ENCODE measurements at places on chromosomes 1 and 21.

DNA sequence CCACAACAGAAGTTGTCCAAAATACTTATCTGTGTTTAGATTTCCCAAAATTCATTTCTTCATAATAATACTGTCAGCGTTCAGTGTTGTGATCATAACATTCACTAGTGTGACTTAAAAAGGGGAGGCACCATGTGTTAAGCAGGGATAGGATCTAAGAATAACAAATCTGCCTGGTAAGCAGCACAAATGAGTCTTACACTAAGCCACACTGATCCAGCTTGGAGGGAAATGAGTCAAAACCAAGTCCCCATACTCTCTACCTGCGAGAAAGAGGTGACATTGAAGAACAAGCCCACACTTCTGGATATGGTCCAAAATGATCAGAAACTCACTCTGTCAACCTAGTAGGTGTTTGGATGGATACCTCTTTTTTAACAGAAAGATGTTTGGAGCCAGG is 145.5 kb downstream of the CRB1 start:
- no peak for DNase-seq

DNA sequence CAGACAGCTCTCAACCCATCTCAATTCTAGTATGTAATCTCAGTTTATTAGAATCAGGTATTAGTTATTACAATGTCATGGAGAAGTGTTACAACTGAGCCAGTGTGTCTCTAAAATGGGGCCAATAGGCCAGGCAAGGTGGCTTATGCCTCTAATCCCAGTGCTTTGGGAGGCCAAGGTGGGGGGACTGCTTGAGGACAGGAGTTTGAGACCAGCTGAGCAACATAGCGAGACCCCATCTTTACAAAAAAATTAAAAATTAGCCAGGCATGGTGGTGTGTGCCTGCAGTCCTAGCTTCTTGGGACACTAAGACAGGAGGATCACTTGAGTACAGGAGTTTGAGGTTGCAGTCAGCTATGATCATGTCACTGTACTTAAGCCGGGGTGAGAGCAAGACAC is 104.9 kb downstream of the BCAR3 start:
- no peak for DNase-seq

GRCh38 chr1:12028248-12028647 is 8.9 kb downstream of the MIIP start:
- DNase-seq: no peak

DNA sequence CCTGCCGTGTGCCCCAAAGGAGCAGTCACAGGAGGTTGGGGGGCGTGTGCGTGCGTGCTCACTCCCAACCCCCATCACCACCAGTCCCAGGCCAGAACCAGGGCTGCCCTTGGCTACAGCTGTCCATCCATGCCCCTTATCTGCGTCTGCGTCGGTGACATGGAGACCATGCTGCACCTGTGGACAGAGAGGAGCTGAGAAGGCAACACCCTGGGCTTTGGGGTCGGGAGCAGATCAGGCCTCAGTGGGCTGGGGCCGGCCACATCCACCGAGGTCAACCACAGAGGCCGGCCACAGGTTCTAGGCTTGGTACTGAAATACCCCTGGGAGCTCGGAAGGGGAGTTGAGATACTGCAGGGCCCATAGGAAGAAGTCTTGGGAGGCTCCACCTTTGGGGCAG is 23.5 kb downstream of the COL6A1 start:
- DNase-seq: no peak

GRCh38 chr1:194280463-194280862 is 1094.0 kb upstream of the B3GALT2 start:
- no peak for DNase-seq

DNA sequence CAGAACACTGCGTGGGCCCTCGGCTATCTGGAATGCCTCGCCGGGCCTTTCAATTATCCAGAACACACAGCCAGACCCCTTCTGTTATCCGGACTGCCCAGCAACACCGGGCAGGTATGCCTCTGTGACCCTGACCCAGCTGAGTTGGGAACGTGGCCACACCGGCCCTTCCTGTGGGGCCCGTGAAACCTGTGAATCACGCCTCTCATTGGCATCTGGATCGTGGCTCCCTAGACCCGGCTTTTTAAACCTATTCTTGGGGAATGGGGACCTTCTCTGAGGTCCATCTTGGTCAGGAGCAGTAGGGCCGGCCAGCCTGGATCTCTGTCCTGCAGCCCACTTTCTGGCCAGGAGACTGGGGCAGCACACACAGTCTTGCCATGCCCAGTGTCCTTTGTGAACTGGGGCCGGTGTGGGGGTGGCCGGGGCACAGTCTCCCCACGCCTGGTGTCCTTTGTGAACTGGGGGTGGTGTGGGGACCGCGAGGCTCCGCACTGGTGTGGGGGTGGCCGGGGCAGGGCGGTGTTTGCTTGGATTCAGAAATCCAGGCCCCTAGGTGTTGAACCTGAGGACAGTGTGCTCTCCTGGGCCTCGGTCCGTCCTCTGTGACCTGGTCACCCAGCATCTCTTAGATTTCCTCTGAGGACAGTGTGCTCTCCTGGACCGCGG is 11.1 kb downstream of the COL18A1 start:
- no peak for DNase-seq

- DNase-seq: no peak
Measured at GRCh38 chr21:36552434-36552785, 72.5 kb upstream of the CLDN14 start.

GRCh38 chr1:3968851-3969250 is 68.8 kb upstream of the C1orf174 start:
- no peak for DNase-seq

- no peak for DNase-seq
Measured at GRCh38 chr1:90475631-90476030, 241.5 kb downstream of the BARHL2 start.

- peak; percentile 49 for DNase-seq
Measured at GRCh38 chr1:24927988-24928688, 1.9 kb downstream of the RUNX3 start.

DNA sequence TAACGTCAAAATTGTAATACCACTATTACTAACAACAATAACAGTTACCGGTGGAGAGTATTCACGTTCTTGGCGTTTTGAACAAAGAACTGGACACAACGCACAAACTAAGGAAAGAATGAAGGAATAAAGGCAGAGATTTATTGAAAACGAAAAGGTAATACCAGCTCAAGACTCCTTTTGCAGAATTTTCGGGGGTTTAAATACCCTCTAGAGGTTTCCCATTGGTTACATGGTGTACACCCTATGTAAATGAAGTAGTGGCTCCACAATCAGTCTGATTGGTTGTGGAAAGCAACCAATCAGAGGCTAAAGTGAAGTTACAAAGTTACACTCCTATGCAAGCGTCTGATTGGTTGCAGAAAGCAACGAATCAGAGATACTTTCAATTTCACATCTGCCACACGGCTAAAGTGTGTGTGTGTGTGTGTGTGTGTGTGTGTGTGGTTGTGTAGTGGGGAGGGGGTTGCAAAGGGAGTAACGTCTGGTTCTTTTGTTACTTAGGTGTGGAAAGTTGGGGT is 1.1 kb upstream of the GTF2B start:
- no peak for DNase-seq

GRCh38 chr1:207084232-207084631 is 4.4 kb upstream of the C4BPB start:
- no peak for DNase-seq

GRCh38 chr1:232578651-232579195 is 51.2 kb downstream of the SIPA1L2 start:
- DNase-seq: peak; percentile 64

Data from AML-193 (cell line).